ENCODE measurements at places on chromosomes 16 and 17.

DNA sequence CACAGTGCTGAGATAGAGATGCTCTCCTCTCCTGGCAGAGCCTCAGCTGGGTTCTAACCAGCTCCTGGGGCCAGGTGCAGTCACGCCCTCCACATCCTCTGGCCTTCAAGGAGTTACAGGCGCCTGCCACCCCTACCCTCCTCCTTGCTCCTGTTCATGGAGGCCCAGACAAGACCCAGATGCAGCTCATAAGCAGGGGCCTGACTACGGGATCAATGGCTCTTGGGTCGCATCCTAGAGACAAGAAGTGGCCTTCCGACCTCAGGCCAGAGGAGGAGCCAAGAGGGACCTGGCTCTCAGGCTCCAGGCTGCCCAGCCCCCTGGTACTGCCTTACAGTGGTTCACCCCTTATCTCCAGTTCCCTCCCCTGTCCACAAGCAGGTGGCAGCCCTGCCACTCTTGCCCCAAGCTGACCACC lies 23.0 kb downstream of the ARHGAP27 start:
- no peak for DNase-seq

DNA sequence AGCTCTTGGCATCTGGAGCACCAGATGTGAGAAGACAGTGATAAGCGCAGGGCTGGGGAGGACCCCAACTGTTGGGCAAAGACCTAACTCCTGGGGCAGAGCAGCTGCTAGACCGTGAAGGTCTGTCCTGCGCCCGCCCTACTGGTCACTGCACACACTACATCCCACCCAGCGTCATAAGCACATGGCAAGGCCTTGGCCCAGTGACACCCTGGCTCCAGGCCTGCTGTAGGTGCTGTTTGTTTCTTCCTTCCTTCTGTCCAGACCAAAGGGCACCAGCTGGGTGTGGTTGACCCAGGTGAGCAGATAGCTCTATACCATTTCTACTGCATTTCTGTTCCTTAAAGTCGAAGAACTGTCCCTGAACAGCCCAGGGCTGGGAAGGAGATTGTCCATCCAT lies 6.4 kb downstream of the TRPV3 start:
- no peak for DNase-seq

DNA sequence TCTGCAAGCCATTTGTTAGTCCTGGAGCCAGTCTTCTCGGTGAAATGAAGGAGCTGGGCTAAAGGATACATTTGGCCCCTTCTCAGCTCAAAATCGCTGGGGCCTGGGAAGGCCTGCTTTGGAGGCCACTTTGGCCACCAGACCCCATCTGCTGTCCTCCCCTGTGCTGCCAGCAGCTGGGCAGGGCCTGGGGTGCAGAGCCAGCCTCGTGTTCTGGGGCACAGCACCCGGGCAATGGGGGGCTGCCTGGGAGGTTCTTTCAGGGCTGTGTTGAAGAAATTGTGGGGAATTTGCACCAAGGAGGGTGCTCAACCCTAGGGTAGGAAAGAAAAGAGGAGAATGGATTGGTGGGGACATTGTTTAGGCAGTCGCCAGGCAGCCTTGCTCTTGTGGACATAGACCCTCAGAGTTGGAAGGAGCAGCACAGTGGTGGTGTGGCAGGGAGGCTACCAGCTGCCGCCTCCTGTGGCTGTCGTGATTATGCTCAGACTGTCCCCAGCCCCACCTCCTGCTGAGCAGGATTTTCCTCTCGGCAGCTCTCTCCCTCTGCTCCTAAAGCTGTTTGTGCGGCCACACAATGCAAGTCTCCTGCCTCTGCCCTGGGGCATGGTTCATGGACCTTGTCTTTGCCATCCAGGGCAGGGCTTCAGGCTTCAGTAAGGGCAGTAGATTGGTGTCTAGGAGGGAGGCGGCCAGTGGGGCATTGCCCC lies 174.8 kb downstream of the NTN1 start:
- no peak for DNase-seq

DNA sequence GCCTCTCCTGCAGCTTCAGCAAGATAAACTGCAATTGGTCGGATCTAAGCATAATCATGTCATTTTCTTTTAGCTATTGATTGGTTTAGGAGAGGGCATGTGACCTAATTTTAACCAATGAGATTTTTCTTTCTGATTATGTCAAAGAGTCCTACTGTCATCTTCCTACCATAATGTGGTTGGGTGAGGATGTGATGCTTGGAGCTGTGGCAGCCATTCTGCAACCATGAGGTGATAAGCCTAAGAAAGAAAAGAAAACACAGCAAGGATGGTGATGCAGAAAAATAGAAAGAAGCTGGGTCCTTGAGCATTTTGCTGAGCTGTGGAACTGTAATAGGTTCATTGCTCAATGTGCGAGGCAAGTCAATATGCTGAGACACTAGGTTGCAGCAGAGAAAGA lies 121.7 kb upstream of the CRHR1 start:
- no peak for DNase-seq

DNA sequence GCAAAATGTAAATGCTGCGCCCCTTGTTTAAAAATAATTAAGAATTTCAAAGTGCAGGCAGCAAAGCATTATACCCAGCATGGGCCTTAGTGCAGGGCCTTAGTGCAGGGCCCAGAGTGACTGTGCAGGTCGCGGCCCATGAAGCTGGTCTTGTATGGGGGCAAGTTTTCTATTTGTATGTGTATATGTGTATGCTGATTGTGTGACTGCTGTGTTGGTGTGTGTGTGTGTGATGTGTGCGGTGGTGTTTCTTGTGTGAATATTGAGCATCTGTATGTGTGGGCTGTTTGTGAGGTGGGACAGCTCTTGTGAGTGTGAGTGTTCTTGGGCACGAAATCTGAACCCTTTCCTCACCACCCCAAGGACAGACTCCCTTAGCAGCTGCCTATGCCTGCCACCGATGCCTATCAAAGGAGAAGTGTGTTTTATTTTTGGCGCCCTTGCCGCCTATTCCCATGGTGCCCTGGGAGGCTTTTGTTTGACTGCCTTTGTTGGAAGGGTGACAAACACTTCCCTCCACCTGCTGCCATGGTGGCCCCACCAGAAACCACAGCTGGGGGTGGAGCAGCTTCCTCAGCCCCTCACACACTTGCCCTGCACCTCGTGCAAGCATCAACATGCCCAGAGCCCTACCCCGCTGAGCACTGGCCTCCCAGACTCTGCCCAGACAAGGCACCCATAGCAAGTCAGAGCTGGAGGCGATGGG lies 18.0 kb downstream of the CCR7 start:
- peak; percentile 91 for DNase-seq

DNA sequence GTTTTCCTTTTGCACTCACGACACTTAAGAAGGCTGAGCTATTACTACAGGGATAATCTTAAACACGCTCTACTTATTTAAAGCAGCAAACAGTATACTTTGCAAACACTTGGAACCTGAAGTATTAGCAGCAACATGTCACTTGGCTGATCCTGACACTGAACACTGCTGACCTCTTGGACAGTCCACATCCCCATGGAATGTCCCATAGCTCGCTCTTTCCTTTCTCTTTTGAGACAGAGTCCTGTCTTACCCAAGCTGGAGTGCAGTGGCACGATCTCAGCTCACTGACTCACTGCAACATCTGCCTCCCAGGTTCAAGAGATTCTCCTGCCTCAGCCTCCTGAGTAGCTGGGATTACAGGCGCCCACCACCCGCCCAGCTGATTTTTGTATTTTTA lies 26.4 kb downstream of the SMYD4 start:
- no peak for DNase-seq

- peak; percentile 56 for DNase-seq
Measured at GRCh38 chr17:12667299-12667958, 1.7 kb downstream of the MYOCD start.

GRCh38 chr17:19372866-19373504 lies 5.3 kb upstream of the MAPK7 start:
- DNase-seq, result no peak
